ENCODE measurements at places on chromosomes 7 and 10.
A peak's percentile ranks its signal among the peaks of the same experiment; 100 is the strongest.

GRCh38 chr10:35011771-35012191, 78.4 kb downstream of the CUL2 start:
- DNase-seq = no peak

GRCh38 chr10:2619472-2619871, 447.9 kb upstream of the PFKP start:
- DNase-seq = no peak

GRCh38 chr7:123871998-123872867, 27.3 kb downstream of the HYAL4 start:
- no peak for DNase-seq

- DNase-seq = no peak
These were observed 63.0 kb upstream of the MGMT start for GRCh38 chr10:129404091-129404490.

DNA sequence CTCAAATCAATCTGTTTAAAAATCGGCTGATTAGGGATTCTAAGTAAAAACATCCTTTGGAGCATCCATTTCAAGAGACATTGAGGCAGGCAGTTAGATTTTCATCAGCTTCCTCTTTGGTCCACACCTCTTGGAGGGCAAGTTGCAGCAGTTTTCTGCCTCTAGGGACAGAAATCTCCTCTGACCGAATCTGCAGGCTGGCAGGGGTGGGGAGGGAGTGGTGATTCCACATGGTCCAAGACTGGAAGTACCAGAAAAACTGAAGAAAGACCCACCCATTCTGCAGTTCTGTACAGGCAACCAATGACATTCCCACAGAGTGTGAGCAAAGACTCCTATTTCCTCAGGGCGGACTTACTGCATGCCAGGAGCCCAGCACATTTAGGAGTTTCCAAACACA, 29.0 kb downstream of the FGFBP3 start:
- DNase-seq = no peak

- no peak for DNase-seq
These were observed 140.9 kb downstream of the MBL2 start for GRCh38 chr10:52631648-52632047.

GRCh38 chr10:65670087-65670486, 1255.7 kb upstream of the LRRTM3 start:
- DNase-seq = no peak

- no peak for DNase-seq
These were observed 22.0 kb upstream of the HGF start for GRCh38 chr7:81791568-81792518.

- DNase-seq = no peak
These were observed 64.6 kb downstream of the TFEC start for GRCh38 chr7:115965796-115966475.

- peak; percentile 31 for DNase-seq
These were observed 225.2 kb downstream of the MAD1L1 start for GRCh38 chr7:2007551-2007950.

GRCh38 chr7:11082552-11083213, 109.0 kb downstream of the PHF14 start:
- no peak for DNase-seq

DNA sequence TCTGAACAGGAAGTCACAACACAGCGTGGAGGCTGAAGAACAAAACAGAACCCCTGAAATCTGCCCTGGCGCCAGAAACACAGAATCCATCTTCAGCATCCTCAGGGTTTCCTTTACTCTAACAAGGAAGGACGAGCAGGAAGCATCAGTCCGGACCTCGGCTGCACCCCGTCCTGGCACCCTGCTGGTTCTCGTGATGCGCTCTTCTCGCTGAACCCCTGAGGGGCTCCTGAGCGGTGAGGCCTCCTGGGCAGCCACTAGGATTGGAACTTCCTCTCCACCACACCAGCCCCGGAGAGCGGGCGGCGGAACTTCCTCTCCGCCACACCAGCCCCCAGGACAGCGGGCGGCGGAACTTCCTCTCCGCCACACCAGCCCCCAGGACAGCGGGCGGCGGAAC, 461.9 kb downstream of the PTPRN2 start:
- DNase-seq = no peak

DNA sequence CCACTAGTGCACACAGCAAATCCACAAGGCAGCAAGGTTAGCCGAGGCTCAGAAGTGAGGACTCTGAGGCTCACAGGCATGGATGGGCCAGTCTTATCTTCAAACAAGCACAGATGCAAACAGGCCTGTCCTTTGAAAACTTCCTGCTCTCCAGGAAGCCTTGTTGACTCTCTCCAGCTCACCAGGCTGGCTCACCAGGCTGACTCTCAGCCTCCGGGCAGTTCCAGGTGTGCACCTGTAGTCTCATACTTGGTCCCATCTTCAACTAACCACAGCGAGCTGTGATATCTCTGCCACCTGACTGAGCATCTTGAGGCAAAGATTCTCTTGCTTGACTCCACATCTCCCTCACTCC, 173.9 kb upstream of the ZMIZ1 start:
- DNase-seq = no peak

GRCh38 chr7:73376671-73377412, 48.9 kb downstream of the FKBP6 start:
- DNase-seq = no peak

GRCh38 chr10:110568055-110568735, 700 bp downstream of the SMC3 start:
- DNase-seq = peak; percentile 56

DNA sequence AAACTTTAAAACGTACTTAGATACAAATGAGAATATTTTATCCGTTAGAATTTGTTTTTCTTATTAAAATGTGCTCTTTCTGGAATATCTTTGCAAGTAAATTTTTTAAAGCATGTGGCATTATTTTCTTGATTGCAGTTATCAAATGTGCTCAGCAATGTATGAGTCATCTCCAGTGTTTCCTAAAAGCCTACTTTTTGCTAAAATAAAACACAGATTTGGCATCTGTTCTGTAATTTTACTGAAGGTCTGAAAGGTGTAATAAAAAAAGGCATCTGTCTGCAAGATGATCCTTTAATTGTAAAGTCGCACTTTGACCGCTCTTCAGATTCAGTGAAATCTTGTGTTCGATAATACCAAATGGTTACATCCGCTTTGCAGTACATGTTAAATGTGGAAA, 3.4 kb downstream of the GNAT3 start:
- no peak for DNase-seq

GRCh38 chr10:75400163-75400770, 1.3 kb downstream of the ZNF503 start:
- DNase-seq = peak; percentile 29

DNA sequence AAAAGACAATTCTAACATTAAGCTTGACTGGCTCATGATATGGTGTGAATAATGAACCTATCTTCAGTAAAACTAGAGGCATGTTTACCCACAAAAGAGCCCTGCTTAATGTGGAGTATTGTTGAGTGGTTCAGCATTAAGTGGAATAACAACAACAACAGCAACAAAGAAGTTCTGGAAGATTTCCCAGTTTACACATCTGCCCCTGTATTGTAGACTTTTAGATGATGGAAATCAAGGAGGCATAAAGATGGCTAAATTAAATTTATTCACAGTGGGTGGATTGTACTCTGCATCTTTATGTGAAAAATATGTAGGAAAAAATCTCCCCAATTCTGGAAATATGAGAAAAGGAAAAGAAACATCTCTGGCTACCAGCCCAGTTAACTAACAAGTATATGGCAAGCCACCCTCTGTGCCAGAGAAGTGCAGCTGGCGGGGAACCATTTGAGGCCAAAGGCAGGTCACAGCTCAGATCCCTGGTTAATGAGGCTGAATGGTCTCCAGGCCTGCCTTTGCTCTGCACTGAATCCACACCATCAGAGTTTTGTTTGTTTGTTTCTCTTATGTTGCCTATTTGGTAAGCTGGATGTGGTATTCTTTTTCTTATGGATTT, 186.0 kb downstream of the SEMA3D start:
- no peak for DNase-seq

GRCh38 chr7:142890874-142891485, 5.4 kb upstream of the TRPV6 start:
- no peak for DNase-seq

DNA sequence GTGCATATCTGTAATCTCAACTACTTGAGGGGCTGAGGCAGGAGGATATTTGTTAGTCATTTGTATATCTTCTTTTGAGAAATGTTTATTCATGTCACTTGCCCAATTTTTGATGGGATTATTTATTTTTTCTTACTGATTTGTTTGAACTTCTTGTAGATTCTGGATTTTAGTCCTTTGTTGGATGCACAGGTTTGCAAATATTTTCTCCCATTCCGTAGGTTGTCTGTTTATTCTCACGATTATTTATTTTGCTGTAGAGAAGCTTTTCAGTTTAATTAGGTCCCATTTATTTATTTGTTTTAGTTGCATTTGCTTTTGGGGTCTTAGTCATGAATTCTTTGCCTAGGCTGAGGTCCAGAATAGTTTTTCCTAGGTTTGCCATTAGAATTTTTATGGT, 44.1 kb upstream of the OSBPL3 start:
- DNase-seq = no peak

DNA sequence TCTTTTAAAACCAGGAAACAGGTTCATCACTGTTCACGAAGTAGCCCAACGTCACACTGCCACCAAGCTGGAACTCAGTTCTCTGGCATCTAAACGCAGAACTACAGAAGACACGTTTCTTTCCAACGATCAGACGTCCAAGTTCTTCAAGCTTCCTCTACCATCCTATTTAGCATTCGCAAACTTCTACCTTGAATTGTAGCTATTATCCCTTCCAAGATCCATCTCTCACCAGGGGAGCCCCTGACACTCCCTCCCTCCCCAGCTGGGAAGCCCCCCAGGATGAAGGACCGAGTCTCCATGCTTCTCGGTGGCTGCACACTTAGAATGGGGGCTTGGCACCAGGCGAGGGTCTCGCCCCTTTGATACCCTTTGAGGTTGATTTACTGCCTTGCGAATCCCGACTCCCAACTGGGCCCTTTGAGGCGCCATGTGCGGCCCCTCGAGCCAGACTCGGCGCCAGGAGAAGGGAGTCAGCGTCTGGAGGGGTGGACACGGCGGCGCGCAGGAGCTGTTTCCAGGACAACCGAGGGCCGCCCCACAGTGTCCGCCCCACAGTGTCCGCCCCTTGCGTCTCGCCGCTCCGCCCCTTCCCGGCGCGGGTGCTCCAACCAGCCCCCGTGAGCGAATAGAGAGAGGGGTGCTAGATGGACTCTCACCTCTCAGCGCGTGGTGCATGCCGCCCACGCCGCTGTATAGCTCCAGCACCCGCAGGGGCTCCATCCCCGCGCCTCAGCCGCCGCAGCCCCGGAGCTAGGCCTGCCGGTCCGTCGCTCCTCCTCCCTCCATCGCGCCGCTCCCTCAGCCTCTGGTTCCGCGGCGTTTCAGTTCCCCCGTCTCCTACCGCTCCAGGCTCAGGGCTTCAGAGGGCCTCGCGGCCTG, at the start of gene TRDMT1:
Gene TRDMT1, minus strand, starts transcription at position 761 of the 882 bp plus-strand sequence. Its CDS starts 38 bp downstream, at position 723.
- peak; percentile 71 for DNase-seq

DNA sequence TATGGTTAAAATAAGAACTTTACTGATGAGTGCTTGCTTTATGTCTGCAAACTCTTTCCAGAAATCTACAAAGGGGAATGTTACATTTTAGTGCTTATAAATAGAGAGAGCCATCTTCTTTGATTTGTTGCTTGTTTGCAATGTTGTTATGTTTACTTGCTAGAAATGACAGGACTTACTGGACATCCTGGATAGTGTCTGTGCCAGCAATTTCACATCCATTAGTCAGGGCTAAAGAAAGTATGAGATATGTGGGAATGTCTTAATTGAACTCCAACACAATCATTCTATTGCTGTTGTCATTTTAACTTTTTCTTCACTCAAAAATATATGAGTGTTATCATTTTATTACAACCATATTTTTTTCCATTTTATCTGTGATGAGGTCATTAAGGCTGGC, 453.2 kb downstream of the TNS3 start:
- no peak for DNase-seq

GRCh38 chr7:139767561-139767982, 10.2 kb downstream of the HIPK2 start:
- no peak for DNase-seq

DNA sequence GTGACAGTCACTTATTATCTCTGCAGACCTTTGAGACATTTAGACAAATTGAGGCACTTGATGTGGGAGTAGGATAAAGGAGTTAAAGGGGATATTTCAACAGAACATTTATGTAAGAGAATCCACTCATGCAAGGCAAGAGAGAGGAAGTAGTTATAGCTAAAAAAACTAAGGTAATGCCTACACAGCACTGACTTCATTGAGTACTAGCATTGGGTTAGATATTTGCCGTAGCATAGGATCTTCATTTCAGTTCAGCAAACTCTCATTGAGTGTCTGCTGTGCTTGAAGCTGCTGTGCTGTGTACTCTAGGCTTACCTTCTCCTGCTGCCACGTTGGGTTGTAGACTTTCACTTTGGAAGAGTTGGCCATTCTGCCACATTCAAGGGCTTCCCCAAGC, 10.5 kb upstream of the ENTPD1 start:
- no peak for DNase-seq

DNA sequence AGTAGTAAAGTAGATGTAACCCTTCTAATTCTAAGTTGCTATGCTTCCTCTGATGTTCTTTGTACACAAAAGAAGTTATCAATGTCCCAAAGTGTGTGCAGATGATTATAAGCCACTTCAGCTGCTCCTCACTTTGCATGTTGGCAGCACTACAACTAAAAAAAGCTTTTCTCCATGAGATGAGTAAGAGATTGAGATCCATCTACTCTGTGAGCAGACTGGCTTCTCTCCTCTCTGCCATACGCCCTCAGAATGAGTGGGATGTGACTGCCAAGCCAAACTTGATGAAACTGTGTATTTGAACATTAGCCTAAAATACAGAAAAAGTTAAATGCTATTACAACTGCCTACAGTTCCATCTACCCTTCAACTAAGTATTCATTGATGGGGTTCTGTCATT, 102.9 kb upstream of the ETV1 start:
- no peak for DNase-seq

DNA sequence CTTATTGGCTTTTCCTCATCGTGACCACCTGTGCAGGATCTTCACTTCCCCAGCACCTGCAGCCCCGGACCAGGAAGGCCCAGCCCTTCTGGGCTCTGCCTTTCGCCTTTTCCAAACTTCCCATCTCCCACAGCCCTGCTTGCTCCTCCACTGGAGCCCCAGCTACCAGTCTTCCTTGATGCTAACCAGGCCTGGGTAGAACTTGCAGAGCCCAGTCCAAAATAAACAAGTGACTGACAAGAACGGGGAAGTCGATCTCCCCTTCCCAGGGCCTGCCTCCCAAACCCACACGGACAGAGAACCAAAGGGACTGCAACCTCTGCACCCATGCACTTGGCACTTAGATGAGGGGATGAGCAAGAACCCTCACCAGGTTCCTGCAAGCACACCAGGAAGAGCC, 154.9 kb upstream of the C7orf33 start:
- no peak for DNase-seq

GRCh38 chr10:58152673-58153263, 114.9 kb downstream of the IPMK start:
- DNase-seq = no peak

GRCh38 chr7:150357270-150357669, 11.4 kb upstream of the REPIN1 start:
- no peak for DNase-seq

DNA sequence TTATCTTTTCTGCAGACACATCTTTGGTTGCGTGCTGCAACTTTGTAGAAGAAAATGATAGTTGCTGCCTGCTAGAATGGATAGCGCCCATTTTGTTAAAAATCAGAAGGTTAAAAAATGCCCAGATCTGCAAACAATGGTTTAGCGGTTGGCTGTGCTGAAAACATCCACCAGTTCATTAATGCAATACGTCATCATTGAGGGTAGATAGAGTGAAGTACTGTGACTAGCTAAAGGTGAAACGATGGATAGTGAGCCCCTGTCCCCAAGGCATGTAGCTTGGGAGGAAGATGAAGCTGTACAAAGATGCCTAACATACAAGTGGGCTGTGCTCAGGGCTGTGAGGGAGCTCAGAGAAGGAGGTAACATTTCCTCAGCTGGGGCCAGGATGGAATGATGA, 48.4 kb downstream of the TEX36 start:
- DNase-seq = no peak

GRCh38 chr7:20788420-20788990, 1.8 kb upstream of the SP8 start:
- DNase-seq = no peak
